ENCODE measurements at places on chromosomes 2 and 18.

DNA sequence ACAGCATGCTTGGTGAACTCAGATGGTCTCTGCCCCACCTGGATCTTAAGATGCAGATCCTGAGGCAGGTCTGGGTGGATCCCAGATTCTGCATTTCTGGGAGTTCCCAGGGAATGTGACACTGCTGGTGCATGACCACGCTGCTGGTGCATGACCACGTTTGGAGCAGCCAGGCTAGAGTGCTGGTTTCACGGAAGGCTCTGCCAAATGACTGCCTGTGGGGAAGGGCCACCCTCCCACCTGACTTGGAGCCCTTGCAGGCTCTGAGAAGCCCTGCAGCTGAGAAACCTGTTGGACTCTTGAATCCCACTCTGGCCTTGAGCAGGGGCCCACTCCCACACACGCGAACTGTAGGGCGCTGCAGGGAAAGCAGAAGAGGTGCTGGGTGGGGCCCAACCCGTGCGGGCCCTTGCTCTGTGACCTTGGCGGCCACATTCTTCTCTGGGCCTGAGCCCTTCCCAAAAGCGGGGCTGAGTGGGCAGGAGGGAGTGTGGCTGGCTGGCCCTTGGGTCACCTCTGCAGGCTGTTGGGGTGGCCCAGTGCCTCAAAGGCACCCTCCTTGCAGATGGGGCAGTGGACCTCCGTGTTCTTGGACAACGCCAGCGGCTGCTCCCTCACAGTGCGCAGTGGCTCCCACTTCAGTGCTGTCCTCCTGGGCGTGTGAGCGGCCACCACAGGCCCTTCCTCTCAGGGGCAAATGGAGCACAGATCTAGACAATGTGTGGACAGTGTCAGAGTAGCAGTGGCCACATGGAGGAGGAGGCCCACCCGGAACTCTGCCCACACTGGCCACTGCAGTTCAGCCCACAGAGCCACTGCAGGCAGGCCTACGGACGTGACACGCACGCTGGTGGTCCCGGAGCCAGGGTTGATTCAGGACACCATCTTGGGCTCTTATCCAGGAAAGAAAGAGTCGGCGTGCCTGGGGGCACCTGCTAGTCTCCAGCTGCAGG is 7.9 kb downstream of the ERFE start:
- DNase-seq, result no peak

GRCh38 chr2:132577686-132578085 is 92.3 kb downstream of the LYPD1 start:
- DNase-seq, result peak; percentile 95

GRCh38 chr18:36128530-36128870 is 640 bp downstream of the SLC39A6 start:
- no peak for DNase-seq

- DNase-seq, result no peak
Measured at GRCh38 chr2:25964891-25965290, 17.4 kb downstream of the KIF3C start.

- DNase-seq, result peak; percentile 52
Measured at GRCh38 chr18:61606759-61607158, 273.5 kb downstream of the CDH20 start.

Measured in inflammatory macrophage treated with lipopolysaccharide for 1 hour (primary cell).